ENCODE measurements at places on chromosomes 13 and 19. TPM values are rescaled to one million over a fixed set of nuclear protein-coding genes. Genes with fewer than 3 reads are reported as not detected.

DNA sequence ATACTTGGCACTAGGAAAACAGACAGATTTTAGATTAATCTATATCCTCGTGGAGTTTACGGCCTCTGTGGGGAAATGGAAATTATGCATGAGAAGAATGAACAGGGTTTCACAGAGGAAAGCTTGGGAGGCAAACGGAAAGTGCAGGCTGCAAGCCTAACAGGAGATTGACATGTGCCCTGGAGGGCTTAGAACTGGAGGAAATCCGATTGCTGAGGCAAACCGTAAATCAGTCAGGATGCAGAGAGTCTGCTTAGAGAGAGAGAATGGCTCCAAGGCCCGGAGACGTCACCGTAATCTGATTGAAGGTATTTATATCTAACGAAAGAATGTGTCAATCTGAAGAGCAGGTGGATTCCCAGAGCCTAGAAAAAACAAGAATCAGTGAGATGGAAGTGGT, 143.2 kb downstream of the KATNAL1 start:
- no peak for DNase-seq
- no peak overlapping the region for H3K27ac ChIP-seq
- H3K27me3 ChIP-seq: no peaks in the 10 kb centered on the region
- no peaks in the 10 kb centered on the region for H3K36me3 ChIP-seq
- no peak overlapping the region for H3K4me3 ChIP-seq

GRCh38 chr13:100512422-100512821, 76.2 kb downstream of the GGACT start:
- no peaks in the 10 kb centered on the region for H3K36me3 ChIP-seq
- no peaks in the 10 kb centered on the region for H3K4me1 ChIP-seq
- no peak overlapping the region for H3K4me3 ChIP-seq
- no peaks in the 10 kb centered on the region for H3K27me3 ChIP-seq

- H3K36me3 ChIP-seq: peaks cover 22% of the 10 kb centered on the region
- DNase-seq: peak; percentile 60
- peaks cover 16% of the 10 kb centered on the region for H3K4me1 ChIP-seq
- no peaks in the 10 kb centered on the region for H3K27me3 ChIP-seq
These were observed 586 bp downstream of the MRI1 start for GRCh38 chr19:13764821-13765394.

GRCh38 chr13:111382411-111382810, 62.0 kb downstream of the TEX29 start:
- H3K36me3 ChIP-seq: no peaks in the 10 kb centered on the region
- no peaks in the 10 kb centered on the region for H3K27me3 ChIP-seq
- H3K27ac ChIP-seq: no peak overlapping the region
- H3K4me3 ChIP-seq: no peak overlapping the region
- DNase-seq: no peak

DNA sequence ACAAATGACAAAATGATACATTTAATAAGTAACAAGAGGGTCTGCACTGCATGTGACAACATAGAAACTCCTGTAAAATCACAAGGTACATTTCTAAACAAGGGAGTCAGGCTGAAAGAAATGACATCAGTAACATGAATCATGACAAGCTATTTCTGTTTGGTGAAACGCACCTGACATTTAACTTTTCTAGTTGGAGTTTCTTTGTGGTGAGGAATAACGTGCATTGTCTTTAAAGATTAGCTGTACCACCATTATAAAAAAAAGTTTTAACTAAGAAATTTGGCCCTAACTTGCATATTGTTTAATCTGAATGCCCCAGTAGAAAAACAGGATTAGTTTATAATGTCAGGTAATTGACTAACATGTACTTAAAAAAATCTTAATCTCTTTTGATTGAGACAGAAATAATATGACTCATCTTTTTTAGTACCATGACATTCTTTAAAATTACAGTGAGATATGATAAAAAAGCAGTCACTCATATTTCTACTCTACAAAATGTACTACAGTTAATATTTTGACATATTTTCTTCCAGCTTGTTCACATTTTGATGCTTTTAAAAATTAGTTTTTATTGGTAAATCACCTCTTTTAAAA, 418.2 kb downstream of the KLF12 start:
- peaks cover 42% of the 10 kb centered on the region for H3K4me1 ChIP-seq
- no peaks in the 10 kb centered on the region for H3K27me3 ChIP-seq
- H3K36me3 ChIP-seq: peaks cover 15% of the 10 kb centered on the region
- peak overlapping the region; percentile 69 for H3K4me3 ChIP-seq
- DNase-seq: no peak

GRCh38 chr19:12791345-12792050, at the start of gene JUNB:
JUNB (plus strand) TSS chr19:12791486; CDS start chr19:12791772, 286 bp downstream.
- peak within 1 kb of the TSS; percentile 95 for H3K4me3 ChIP-seq
- peaks cover 20% of the 10 kb centered on the region for H3K36me3 ChIP-seq
- H3K27me3 ChIP-seq: no peaks in the 10 kb centered on the region
- H3K27ac ChIP-seq: peak within 1 kb of the TSS; percentile 98

DNA sequence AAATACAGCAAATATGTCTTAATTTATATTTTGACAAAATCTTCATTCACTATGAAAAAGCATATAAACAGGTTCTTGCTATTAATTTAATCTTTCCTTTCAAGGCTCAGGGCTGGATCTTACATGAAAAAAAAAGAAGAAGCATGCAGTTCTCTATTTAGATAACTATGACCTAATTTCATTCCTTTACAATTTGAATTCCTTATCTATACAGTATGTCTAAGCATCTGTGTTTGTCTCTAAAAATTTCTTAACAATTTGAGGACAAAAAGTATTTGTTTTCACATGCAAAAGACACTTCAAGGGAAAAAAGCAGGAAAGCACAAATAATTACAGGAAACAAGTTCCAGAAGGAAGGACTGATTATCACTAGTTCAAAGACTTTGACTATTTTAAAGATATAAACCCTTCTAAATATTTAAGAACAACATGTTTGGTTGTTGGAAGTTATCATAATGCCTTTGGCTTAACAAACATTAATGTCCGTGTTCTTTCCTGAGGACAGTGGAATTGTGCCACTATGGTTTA, 157.5 kb downstream of the TBC1D4 start:
- H3K36me3 ChIP-seq: peaks cover 24% of the 10 kb centered on the region
- DNase-seq: no peak
- H3K4me1 ChIP-seq: peaks cover 41% of the 10 kb centered on the region
- H3K27me3 ChIP-seq: no peaks in the 10 kb centered on the region
- peak overlapping the region; percentile 84 for H3K27ac ChIP-seq

- peaks cover 17% of the 10 kb centered on the region for H3K4me1 ChIP-seq
- no peak overlapping the region for H3K27ac ChIP-seq
- peaks cover 5% of the 10 kb centered on the region for H3K36me3 ChIP-seq
These were observed 7.7 kb upstream of the LRFN3 start for GRCh38 chr19:35928507-35928906.

DNA sequence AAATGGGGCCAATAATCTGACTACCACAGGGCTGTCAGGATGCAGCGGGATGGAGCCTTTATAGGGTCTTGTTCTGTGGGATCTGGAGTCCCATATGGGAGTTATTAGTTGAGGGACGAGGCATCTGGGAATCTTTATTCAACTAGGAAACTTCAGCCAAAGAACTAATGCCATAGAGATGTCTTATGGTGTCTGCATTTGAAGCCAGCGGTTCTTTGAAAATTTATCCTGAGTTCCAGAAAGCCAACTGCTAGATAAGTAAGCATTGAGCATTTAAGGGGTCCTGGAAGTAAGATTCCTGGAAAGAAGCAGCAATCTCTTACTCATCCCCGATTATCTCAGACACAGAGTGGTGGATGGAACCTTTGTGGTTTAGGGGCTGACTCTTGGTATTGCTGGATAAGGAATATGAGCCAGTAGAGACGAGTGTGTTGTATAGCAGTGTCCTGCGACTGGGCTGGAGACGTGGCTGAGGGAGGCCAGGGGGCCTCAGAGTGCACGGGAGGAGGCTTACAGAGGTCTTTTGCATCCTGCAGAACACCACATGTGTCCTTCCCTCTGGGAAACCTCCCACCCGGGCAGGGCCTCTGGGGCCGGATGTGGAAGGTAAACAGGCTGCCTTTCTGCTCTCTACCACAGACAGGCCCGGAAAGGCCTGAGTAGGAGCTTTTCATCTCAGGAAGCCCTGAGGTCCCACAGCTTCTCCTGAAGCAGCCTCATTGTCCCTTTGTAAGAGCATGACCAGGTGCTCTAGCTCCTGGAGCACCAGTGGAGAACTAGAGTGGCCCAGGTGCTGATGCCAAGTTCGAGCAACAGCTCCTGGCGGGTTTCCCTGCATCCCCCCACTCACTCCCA, 28.8 kb downstream of the ACTN4 start:
- H3K27ac ChIP-seq: no peak overlapping the region
- no peak for DNase-seq
- H3K4me1 ChIP-seq: peaks cover 30% of the 10 kb centered on the region
- H3K36me3 ChIP-seq: peaks cover 9% of the 10 kb centered on the region
- H3K27me3 ChIP-seq: peaks cover under 1% of the 10 kb centered on the region

- no peaks in the 10 kb centered on the region for H3K4me1 ChIP-seq
- H3K4me3 ChIP-seq: no peak overlapping the region
- no peaks in the 10 kb centered on the region for H3K36me3 ChIP-seq
These were observed 19.9 kb downstream of the IFNL3 start for GRCh38 chr19:39224910-39225309.

DNA sequence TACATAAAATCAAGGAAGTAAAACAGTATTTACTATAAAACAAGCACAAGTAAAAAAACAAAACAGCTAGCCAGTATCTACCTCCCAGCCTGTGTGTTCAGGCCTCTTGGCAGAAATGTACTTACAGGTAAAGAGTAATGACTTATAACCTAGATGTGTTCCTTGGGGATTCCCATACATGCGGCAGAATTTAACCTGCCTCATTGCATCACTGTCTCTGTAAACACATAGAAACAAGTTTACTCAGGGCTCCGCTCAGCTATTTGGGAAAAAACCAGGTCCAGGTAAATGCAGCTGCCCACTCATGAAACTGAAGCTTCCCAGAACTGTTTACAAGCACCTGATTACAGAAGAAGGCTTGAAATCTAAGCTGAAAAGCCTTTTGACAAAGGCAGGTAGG, 50.7 kb upstream of the SERP2 start:
- H3K27ac ChIP-seq: no peak overlapping the region
- DNase-seq: no peak
- no peaks in the 10 kb centered on the region for H3K4me1 ChIP-seq
- H3K27me3 ChIP-seq: no peaks in the 10 kb centered on the region

- peaks cover 50% of the 10 kb centered on the region for H3K36me3 ChIP-seq
- H3K4me1 ChIP-seq: no peaks in the 10 kb centered on the region
- no peak for DNase-seq
- H3K4me3 ChIP-seq: no peak overlapping the region
- H3K27me3 ChIP-seq: no peaks in the 10 kb centered on the region
These were observed 196.7 kb downstream of the TBC1D4 start for GRCh38 chr13:75285310-75285709.

- H3K27ac ChIP-seq: no peak overlapping the region
- H3K36me3 ChIP-seq: peaks cover 49% of the 10 kb centered on the region
- no peak for DNase-seq
- no peaks in the 10 kb centered on the region for H3K27me3 ChIP-seq
These were observed 13.9 kb downstream of the LSM4 start for GRCh38 chr19:18308948-18309325.

DNA sequence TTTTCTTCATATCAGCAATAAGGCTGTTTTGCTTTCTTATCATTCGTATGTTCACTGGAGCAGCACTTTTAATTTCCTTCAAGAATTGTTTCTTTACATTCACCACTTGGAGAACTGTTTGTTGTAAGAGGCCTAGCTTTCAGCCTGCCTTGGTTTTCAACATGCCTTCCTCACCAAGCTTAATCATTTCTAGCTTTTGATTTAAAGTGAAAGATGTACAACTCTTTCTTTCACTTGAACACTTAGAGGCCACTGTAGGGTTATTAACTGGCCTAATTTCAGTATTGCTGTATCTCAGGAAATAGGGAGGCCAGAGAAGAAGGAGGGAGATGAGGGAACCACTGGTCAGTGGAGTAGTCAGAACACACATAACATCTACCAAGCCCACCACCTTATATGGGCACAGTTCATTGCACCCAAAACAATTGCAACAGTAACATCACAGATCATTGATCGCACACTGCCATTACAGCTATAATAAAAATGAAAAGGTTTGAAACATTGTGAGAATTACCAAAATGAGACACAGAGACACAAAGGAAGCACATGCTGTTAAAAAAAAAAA, 181.4 kb upstream of the TUBA3C start:
- no peaks in the 10 kb centered on the region for H3K36me3 ChIP-seq
- H3K27me3 ChIP-seq: peaks cover 2% of the 10 kb centered on the region
- no peak overlapping the region for H3K27ac ChIP-seq
- DNase-seq: no peak

DNA sequence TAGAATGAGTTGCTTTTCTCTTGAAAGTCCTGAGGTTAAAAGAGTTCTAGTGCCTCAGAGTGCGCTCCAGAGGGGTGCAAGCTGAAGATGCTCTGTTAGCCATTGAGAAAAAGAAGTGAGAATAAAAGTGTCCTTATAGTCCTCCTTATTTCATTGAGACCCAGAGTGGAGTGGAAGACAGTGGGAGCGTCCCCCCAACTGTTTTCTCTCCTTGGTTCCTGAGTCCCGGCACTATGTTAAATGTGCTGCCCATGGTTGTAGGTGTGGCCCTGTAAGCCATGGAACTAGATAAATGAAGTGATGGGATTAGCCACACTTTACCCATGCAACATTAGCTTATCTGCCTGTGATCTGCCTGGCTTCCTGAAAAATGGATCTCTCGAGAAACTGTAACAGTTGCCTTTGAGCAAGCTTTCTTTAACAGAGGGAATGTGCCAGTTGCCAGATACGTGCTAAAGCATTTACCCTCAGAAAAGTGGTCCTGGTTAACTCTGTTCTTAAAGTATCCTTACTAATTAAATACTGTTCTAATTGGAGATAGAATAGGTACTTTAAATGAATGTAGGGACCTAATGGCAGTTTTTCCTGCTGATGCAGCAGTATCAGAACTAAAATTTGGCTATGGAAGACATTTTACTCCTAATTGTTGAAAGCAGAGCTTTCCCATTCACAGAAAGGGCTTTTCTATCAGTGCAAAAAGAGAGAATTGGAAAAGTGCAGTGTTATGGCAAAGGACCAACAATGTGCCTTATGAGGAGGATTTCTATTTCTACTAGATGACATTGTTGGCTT, 21.4 kb upstream of the PSG9 start:
- peaks cover 5% of the 10 kb centered on the region for H3K36me3 ChIP-seq
- H3K27me3 ChIP-seq: peaks cover 5% of the 10 kb centered on the region
- no peak overlapping the region for H3K27ac ChIP-seq
- no peak for DNase-seq

GRCh38 chr13:98485561-98485960, 91.3 kb downstream of the STK24 start:
- H3K27me3 ChIP-seq: no peaks in the 10 kb centered on the region
- H3K27ac ChIP-seq: peak overlapping the region; percentile 72
- DNase-seq: no peak
- peaks cover 17% of the 10 kb centered on the region for H3K36me3 ChIP-seq
- H3K4me1 ChIP-seq: peaks cover 81% of the 10 kb centered on the region
- no peak overlapping the region for H3K4me3 ChIP-seq

SERP2 gene
- total RNA-seq: 3.1 TPM

CLDND2 gene
- total RNA-seq: 3.8 TPM

FPR1 gene
- total RNA-seq: not detected

TM9SF2 gene
- 61.8 TPM for total RNA-seq

PTPRH gene
- total RNA-seq: not detected

RDH8 gene
- total RNA-seq: not detected

GTF3A gene
- total RNA-seq: 285 TPM

ZNF226 gene
- total RNA-seq: 7.4 TPM

Measured in activated naive CD8-positive, alpha-beta T cell treated with anti-CD3 and anti-CD28 coated beads for 36 hours (primary cell).